ENCODE measurements at places on chromosomes 11 and 22.

DNA sequence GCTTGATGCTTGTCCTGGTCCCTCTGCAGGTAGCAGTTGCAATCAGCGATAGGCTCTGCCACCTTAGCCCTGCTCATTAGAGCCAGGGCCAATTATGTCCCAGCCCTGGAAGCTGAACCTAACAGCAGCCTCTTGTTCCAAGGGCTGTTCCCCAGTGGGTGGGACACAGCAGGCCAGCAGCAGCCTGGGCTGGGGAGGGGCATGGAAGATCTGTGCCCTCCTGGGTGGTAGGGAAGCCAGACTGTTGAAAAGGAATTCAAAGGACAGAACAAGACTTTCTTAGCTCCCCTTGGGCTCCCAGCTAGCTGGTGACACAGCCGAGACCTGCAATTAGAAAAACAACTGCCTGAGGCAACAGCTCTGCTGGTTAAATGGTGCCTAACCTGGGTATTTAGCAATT is 17.4 kb downstream of the DRD2 start:
- no peak for DNase-seq

DNA sequence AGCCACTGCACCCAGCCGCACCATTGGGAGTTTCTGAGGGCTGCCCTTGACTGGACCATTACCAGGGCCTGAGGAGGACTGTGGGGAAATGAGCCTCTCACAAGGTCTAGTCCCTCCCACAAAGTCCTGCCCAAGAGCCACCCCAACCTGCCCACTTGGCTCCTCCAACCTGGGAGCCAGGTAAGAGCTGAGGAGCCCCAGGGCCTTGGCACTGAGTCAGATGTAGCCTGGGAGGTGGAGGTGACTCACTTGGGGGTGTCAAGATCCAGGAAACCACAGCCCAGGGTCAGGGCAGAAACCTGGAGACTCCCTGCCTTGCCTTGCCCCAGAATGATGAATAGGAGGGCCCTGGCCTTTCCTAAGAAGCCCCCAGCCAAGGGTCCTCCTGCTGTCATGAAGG is 25.8 kb upstream of the P2RY2 start:
- DNase-seq, result no peak

GRCh38 chr11:199004-199581 is 6.2 kb downstream of the SCGB1C1 start:
- DNase-seq, result no peak

DNA sequence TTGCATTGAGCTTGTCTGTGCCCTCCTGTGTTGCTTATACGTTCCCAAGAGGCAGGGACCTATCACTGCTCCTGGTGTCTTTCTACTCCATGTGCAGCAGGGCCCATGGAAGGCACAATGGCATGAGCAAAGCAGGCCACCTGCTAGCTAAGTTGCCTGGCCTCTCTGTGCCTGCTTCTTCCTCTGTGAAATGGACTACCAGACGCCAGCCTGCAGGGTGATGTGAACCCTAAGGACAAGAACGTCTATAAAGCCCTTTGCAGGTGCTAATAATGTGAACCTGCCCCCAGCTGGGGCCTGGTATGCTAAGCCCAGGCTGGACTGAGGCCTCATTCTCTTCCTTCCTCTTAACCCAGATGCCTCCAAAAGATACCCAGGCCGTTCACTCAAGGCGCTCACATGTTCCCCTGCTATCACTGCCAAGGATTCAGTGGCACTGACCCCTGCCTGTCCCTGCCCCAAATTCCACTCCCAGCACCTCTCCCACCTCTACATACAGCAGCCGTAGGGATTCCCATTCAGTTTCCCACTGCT is 4.0 kb downstream of the GUCD1 start:
- DNase-seq, result no peak

DNA sequence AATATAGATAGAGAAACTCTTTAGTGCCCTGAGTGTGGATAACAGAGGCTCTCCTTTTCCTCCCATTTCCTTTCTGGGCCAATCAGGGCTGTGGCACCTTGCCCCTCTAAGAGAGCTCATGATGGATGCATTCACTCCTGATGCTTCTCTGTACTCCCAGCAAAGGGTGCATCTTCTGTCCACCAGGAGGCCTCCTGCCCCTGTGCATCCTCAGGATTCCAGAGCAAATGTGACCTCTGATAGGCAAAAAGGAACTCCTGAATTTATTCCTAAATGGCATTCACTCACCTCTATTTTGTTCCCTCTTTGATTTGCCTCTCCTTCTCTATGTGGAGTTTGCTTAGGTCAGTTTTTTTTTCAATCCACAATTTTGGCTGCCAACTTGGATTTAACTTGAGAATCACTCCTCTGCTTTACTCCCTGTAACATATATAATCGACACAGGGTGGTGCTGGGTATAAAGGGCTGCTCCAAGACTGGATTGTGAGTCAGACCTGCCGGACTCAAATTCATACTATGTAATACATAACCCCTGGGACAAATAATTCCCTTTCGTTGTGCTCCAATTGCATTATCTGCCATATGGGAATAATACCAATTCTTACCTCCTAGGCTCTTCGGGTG is 1.1 kb upstream of the MRGPRX4 start:
- DNase-seq, result no peak

Measured in GM13977 (cell line).